Type B pancreatic cell (in vitro differentiated cells): ENCODE measurements at places on chromosomes 11 and 22.

GRCh38 chr11:10954184-10954583 is 96.3 kb upstream of the ZBED5 start:
- DNase-seq = no peak

- no peak for DNase-seq
Measured at GRCh38 chr11:113979431-113979830, 4.5 kb downstream of the HTR3A start.

DNA sequence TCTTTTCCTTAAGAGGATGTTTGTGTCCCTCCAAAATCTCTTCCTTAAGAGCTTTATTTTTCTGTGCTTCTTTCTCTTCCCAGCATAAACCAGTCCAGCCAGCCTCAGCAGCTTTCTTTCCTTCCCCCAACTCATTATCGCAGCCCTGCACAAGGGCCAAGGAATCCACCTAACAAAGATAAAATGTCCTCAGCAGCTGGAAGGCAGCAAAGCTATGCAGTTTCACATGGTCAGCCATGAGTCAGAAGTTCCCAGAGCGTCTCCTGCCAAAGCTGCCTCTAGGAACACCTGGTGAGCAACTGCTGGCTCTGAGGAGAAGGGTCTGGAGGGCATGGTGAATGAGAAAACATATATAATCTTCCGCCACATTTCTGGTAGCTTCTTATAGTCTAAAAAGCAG is 45.3 kb upstream of the HMGXB4 start:
- DNase-seq = no peak

- no peak for DNase-seq
Measured at GRCh38 chr22:16937811-16938210, 70.2 kb downstream of the GAB4 start.

DNA sequence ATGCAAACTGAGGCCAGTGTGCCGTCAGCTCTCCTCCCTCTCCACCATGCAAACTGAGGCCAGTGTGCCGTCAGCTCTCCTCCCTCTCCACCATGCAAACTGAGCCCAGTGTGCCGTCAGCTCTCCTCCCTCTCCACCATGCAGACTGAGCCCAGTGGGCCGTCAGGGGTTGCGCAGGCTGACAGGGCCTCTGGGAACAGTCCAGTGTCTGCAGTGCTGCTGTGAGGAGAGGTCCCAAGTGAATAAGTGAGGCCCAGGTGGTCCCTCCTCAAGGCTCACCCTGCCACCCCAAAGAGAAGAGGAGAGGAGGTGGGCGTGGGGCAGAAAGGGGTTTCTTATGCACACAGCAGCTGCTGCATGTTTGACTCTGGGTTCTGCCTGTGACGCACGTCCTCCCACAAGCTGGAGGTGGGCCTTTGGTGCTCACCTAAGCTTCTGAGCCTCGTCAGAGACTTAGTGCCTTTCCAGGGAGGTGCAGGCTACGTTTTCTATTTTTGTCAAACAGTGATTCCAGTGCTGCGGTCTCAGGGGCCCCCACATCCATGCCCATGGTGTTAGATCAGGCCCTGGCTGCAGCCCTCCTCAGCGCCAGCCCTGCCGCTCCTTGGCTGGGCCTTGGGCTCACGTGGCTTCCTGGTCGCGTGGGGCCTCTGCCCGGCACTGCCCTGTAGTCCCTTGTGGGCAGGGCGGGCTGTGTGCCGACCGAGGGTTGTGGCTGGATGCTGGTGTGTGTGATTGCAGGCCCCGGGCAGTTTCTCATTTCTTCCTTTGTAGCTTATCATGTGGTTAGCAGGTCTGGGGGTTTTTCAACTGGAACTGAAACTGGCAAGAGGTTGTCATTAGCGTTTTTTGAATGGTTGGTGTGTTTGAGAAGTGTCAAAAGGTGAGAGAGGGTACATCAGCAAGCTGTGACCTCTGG is 7.1 kb downstream of the TPCN2 start:
- DNase-seq = no peak

- DNase-seq = no peak
Measured at GRCh38 chr11:66011239-66011784, 496 bp upstream of the CST6 start.

- DNase-seq = no peak
Measured at GRCh38 chr22:27552176-27552575, 249.4 kb downstream of the MN1 start.

GRCh38 chr11:10865837-10866270 is 8.0 kb upstream of the ZBED5 start:
- DNase-seq = no peak

GRCh38 chr11:120601536-120601935 is 90.0 kb downstream of the GRIK4 start:
- DNase-seq = no peak

GRCh38 chr11:73225001-73225686 is 7.1 kb downstream of the P2RY2 start:
- DNase-seq = no peak

GRCh38 chr11:106608677-106609076 is 409.6 kb downstream of the GUCY1A2 start:
- no peak for DNase-seq

DNA sequence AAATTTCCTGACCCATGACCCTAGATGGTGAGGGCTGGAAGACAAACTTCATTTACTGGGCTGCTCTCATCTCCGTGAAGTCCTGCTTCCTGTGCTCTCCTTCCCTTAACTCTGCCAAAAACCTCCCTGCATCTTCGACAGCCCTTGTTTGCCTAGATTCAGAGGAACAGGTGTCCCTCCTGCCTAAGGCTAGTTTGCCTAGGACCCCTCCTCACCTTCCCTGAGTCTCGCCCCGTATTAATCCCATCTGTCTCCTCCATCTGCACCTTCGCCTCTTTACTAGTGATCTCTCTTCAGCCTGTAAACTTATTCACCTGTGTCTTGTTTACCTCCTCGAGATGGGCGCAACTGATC is 33.1 kb downstream of the EIF3F start:
- DNase-seq = no peak

DNA sequence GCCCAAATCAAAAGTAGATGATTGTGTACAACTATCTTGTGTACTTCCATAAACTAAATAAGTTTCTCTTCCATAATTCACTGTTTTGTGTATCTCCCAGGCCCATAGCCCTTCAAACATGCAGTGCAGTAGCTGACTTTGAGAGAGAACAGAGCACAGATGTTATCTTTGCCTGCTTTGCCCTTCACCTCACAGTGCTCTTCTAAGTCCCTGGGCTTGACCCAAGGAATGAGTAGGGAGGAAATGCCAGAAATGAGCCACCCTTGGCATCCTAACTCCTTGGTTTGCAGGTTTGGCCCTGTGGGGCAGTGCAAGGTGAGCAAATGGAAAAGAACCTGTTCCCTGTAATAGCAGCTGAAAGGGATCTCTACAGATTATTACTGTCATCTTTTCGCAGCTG is 79.2 kb downstream of the STIM1 start:
- no peak for DNase-seq
